ENCODE measurements at places on chromosomes 7 and 10.
A peak's percentile ranks its signal among the peaks of the same experiment; 100 is the strongest.

GRCh38 chr10:110533149-110533548, 34.3 kb upstream of the SMC3 start:
- DNase-seq: no peak

DNA sequence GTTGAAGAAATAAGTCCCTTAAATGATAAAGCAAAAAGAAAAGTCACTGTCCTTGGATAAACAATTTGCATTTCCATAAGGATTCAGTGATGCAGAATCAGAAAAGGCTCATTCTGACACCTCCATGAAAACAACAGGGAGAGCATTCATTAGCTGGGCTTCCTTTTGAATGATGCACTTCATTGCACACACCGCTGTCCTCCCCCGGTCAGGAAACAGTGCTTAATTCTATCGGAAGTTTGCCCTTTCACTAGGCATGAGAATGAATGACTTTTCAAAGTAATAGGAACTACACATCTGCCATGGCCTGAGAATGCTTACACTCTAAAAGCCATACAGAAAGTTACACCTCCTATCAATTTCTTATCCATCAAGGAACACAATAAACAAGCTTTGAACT, 4.2 kb downstream of the PCDH15 start:
- DNase-seq: no peak

GRCh38 chr7:157964016-157964415, 623.6 kb downstream of the PTPRN2 start:
- DNase-seq: no peak

DNA sequence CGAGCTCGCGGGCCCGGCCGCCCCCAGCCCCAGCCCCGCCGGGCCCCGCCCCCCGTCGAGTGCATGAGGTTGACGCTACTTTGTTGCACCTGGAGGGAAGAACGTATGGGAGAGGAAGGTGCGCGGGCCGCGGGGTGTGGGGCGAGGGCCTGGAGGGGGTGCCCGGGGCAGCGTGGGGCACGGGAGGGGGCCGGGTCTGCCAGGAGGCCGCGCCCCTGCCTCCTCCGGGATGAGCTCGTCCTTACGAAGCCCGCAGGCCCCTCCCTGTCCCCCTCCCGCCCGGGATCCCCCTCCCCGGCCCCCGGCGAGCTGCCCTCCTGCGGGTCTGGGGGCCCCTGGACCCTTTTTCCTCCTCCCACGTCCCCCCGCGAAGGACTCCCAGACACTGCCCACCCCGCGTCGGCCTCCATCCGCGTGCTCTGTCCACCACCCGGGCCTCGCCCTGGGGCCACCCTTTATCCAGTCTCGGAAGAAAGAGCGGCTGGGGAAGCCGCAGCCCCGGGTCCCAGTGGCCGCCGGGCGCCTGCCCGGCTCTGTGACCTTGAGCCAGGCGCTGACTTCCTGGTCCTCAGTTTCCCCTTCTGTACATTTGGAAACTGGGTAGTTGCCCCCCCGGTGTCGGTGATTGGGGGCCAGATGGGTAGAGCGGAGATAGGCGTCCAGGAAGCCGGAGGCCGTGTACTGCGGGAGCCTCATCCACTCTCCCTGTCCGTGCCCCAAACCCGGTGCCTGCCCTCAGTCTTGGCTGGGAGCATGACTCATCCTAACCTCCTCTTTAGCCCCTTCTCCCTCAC, 521 bp downstream of the LIMK1 start:
- peak; percentile 37 for DNase-seq

DNA sequence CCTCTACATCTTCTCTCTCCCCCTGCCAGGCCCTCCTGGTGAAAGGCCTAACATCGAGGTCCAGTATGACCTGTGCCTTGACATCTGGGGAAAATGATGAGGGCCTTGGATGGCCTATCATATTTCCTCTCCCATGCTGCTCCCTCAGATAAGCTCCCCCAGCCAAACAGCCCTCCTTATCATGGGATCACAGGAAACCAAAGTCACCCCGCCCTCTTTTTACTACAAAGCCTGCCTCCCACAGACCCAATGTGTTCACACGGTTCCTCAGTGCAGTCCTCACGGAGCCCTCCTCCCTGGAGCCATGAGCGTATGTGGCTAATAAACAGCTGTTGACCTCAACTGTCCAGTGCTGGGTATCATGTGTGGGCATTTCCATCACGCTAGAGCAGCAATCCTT, 32.0 kb downstream of the C10orf90 start:
- DNase-seq: no peak

GRCh38 chr10:36679554-36679953, 445.8 kb upstream of the ANKRD30A start:
- DNase-seq: no peak

DNA sequence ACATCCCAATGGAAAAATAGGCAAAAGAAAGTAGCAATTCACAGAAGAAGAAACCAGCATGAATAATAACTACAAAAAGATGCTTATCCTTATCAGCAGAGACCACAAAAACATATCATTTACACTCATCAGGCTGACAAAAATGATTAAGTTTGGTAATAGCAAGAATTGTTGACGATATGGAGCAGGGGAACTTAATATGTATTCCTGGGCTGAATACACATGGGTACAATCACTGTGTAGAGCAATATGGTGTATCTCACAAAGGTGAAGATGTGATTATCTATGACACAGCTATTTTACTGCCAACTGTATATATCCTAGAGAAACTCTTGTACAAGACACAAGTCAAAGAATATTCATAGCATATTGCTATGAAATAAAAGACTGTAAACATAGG, 141.8 kb upstream of the NOBOX start:
- peak; percentile 2 for DNase-seq

- no peak for DNase-seq
Observed at GRCh38 chr7:96719164-96719563, 9.5 kb upstream of the SEM1 start.

DNA sequence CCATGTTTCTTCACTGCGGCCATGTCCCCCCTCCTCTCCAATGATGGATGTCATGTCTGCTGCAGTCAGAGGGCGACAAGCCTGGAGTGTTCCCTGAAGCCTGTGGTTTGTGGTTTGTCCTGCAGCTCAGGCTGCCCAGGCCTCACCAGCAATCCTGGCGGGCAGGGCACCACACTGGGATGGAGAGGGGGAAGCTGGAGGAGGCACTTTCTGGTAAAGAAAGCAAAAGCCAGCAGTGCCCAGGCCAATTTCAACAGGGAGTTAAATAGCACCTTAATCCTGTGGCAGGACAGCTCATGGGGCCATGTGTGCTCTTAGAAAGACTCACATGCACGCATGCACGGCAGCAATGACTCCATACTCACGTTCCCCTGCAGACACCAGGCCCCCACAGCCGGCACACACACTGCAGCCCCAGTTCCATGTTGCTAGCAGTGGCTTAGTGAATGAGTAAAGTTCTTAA, 158.3 kb downstream of the EGFR start:
- DNase-seq: no peak

GRCh38 chr10:110487411-110488331, 10.0 kb upstream of the DUSP5 start:
- DNase-seq: no peak

- peak; percentile 45 for DNase-seq
Observed at GRCh38 chr10:69734797-69735468, 66.8 kb upstream of the COL13A1 start.

- DNase-seq: no peak
Observed at GRCh38 chr10:11714750-11715365, 27.3 kb upstream of the ECHDC3 start.

DNA sequence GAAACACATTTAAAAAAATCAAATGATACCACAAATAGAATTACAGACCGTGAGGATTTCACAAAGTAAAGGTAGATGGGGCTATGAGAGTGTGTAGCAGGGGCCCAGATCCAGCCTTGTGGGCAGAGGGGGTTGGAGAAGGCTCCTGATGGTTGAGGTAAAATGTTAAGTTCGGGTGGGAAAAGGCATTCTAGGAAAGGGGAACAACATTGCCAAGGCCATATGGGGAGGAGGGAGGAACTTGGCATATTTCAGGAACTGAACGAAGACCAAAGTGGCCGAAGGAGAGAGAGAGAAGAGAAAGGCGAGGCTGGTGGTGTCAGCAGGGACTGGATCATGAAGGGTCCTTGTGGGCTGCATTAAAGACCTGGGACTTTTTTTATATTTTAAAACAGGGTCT, 98.9 kb downstream of the CARD11 start:
- DNase-seq: no peak

DNA sequence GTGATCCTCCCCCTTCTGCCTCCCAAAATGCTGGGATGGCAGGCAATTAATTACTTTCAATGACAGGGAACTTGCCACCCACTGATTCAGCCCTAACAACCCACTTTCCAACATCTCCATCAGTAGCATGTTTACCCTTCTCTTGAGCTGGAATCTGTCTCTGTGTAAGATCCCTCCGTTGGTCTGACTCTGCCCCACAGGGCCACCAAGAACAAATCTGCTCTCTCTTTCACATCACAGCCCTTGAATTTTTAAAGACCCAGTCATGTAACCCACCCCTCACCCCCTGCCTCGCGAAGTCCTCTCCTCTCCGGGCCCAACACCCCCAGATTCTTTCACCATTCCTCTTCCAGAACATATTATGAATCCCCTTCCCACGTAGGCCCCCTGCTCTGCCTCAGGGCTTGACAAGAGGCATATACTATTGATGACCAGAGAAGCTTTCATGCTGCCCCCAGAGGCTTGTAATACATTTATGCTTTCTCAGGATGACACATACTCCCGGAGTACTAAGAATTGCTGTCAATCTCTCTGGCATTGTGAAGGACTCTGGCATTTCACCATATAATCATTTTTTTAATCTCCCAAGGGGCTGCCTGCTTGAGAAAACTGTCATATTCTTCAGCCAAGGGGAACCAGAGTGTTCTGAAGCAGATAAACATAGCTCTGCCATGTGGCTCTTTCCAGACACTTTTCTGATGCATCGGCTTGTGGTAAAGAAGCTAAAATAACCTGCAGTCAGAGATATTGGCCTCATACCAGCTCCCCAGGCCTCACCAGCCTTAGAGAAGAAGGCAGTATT, 179.2 kb upstream of the AUTS2 start:
- DNase-seq: no peak

GRCh38 chr7:47846138-47846836, 102.0 kb downstream of the PKD1L1 start:
- DNase-seq: no peak

GRCh38 chr10:9331583-9332008, 1277.1 kb downstream of the GATA3 start:
- DNase-seq: peak; percentile 49

DNA sequence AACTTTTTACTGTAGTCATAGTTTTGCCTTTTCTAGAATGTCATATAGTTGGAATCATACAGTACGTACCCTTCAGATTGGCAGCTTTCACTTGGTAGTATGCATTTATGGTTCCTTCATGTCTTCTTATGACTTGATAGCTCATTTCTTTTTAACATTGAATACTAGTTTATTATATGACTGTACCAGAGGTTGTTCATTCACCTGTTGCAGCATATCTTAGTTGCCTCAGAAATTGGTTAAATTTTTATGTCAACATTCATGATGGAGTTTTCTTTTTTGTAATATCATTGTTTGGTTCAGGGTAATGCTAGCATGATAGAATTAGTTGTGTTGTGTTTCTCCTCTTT, 94.8 kb upstream of the CDK13 start:
- no peak for DNase-seq

All from activated CD4-positive, alpha-beta T cell treated with anti-CD3 and anti-CD28 coated beads, Interleukin-2, amount 50 U/mL, for 16 hours (primary cell).